Stimulated activated CD4-positive, alpha-beta T cell treated with anti-CD3 and anti-CD28 coated beads, Interleukin-4, amount 100 ng/mL, for 4 hours (primary cell): ENCODE measurements at places on chromosomes 4 and X.

- no peak for DNase-seq
Observed at GRCh38 chr4:70749313-70749712, 27.5 kb downstream of the RUFY3 start.

DNA sequence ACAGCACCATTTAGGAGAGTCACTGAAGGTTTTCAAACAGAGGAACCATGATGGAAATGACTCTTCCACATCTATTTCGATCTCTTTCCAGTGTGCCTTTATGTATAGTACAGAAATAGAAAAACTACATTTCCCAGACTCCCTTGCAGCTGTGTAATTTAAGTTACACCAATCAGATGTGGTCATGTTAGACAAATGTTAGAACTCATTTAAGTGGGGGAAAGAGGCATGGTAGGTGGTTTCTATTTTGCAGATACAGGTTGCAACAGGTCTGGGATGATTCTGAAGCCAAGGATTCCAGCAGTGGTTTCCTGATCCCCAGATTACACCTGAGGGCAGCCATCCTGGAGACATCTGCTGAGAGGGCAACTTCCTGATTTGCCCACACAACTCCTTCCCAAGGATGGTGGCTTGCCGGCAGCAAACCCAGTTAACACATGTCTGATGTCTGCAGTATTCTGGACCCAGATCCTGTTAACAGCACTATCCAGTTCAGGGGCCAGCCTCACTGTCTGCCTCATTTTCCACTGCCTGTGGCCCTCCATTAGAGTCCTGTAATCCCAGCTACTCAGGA, 38.7 kb upstream of the PDK3 start:
- DNase-seq = no peak

DNA sequence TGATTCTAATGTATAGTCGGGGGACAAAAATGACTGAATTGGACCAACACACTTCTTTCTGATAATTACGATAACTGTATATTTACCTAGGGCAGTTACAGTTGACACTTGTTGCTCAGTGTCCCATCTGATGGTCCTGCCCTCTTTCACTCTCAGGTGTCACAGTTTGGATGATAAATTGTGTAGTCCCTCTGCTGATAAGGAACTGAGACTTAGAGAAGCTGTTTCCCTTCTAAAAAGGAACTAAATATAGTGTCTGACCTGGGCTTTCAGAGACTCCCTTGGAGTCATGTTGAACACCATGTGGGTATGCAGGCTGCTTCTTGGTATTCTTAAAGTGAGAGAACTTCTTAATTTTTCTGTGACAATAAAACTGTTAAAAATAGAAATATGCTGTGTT, 23.7 kb upstream of the PNPLA4 start:
- no peak for DNase-seq

- DNase-seq = no peak
Observed at GRCh38 chrX:77694491-77694890, 91.5 kb downstream of the ATRX start.

DNA sequence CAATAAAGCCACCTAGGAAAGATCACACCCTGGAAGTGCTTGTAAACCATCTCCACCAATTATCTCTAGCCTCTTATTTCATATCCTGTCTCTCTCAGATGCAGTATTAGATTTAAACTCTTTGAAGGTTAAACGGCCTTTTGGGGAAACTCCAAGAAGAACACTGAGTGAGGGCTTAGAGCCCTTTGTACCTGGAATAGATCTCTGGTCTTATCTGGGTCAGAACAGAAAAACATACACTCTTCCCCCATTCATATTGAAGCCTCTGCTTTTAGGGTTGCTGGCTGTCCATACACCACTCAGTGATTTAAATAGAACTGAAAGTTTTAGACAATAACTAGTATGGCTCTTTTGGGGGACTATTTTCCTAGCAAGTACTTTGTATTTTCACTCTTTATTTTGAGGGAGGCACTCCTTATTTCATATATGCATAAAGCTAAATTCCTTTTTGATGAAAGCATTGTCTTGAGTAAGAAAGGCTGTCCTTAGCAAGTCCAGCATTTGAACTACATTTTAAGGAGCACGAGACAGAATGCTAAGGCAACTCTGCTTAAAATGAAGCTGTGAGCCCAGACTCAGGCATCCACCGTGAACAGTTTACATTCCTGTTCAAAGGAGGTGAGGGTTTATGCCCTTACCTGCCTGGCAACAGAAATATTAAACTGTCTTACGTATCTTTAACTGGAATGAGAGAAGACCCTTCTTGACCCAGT, 17.4 kb downstream of the YY2 start:
- DNase-seq = no peak

- peak; percentile 20 for DNase-seq
Observed at GRCh38 chrX:43656005-43656494, at the start of gene MAOA. MAOA (plus strand) TSS chrX:43656299; CDS start chrX:43656342, 43 bp downstream.

DNA sequence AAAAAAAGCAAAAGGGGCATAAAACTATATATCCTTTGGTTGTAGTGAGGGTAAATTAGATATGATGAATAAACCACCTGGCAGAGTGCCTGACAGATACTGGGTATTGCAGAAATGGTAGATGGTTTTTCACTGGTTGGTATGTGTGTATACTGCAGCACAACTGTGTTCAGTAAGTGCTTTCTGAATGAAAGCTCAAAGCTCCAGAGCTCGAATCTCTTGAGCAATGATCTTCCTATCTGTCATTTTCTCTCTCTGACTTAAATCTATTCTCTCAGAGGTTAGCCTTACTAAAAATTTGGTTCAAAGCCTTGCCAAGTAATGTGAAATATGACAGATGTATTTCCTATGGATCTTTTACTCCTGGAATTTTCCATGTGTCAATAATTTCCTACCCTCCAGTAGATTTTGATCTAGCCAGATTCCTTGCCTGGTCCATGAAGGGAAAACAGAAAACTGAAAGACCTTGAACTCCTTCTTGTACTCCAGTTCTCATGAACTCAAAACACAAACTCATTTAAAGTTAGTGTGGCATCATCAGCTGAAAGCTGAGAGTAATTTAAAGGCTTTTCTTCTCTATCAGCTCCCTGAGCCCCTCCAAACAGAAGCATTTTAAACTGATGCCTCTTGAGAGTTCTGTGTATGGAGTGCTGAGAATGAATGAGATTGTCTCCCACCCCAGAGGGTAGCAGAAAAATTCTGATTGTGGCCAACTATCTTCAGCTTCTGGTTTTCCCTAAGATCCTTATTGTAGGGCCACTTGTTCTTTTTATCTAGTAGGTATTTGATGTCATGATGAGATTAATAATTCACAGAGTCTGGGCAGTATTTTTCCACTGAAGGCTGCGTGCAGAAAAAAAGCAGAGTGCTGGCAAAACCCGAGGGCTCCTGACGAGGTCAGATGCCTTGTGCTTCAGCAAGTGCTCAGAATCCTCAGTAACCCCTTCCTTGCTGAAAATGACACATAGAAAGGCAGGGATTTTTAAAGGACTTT, 363.4 kb upstream of the BOD1L1 start:
- DNase-seq = no peak
